ENCODE measurements at places on chromosomes 12 and 14.

- DNase-seq = no peak
Observed at GRCh38 chr14:78921856-78922255, 751.7 kb downstream of the NRXN3 start.

GRCh38 chr12:104551313-104551931, 94.7 kb downstream of the CHST11 start:
- no peak for DNase-seq

- DNase-seq = no peak
Observed at GRCh38 chr12:64501486-64501885, 49.6 kb downstream of the TBK1 start.

DNA sequence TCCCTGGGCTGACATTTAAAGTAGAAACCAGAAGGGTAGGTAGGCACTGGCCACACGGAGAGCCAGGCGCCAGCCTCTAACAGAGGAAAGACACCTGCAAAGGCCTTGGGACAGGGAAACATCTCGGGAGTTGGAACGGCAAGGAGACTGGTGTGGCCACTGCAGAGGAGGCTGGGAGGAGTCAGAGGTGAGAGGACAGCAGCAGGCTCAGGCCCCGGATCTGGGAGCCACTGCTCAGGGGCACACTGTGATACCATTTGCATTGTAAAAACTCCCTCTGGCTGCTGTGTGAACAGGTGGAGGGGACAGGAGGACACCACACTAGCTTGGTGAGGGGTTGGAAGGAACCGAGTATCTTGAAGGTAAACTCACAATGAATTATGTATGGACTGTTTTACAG, 2.7 kb downstream of the ANHX start:
- DNase-seq = no peak

GRCh38 chr12:51520576-51521325, 70.3 kb upstream of the SCN8A start:
- DNase-seq = peak; percentile 14

DNA sequence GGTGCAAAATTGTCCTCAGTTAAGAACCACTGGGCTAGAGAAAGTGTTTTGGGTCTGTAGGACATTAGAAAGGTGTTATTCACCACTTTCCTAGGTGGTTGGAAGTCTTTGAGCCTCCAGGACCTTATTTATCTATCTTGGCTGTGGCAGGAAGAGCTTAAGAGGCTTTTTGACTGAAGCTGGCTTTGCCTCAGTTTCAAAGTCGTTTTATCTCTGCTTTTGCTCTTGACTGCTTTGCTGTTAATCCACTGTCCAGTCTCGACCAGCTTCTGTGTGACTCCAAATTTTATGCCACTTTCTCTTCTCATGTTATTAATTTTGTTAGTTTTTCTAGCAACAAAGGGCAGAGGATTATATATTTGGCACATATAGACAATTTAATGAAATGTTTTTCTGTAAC, 60.3 kb downstream of the PPHLN1 start:
- DNase-seq = no peak

GRCh38 chr12:1053690-1054089, 62.7 kb downstream of the ERC1 start:
- no peak for DNase-seq

DNA sequence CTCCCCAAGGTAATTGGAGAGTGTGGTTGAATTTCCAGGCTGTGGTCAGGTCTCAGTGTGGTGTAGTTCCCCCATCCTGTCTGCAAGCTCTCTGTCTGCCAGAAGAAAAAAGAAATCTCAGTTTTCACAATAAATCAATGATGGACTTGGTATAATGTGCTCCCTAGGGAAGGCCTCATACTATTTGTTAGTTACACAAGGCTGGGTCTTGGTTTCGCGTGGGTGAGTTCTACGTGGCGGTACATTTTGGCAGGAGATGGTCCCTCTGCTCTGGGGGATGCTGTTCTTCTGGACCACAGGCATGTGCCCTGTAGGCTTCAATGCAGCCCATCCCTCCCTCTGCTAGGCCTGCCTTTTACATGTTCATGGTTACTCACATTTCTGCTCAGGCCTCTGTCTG, 206.4 kb upstream of the PELI2 start:
- no peak for DNase-seq

DNA sequence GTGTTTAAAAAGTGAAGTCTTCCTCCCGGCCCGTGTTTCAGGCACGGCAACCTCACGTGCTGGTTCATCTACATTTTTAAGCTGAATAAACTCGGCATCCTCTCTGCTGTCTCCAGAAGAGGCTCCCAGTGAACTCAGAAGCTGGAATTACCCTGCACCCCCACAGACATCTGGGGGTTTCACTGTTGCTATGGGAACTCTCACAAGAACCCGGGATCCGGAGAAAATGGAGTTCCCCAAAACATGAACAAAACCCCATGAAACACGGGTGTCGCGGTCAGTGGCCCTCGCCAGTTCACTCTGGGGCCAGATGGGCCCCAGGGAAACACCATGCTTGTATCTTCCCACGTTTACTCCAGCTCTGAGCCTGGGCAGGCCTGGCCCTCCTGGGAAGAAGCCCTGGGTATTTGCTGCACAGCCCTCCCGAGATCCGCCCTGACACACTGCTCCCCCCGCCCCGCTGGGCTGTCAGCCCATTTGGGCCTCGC, 143.7 kb downstream of the PIWIL1 start:
- DNase-seq = no peak

DNA sequence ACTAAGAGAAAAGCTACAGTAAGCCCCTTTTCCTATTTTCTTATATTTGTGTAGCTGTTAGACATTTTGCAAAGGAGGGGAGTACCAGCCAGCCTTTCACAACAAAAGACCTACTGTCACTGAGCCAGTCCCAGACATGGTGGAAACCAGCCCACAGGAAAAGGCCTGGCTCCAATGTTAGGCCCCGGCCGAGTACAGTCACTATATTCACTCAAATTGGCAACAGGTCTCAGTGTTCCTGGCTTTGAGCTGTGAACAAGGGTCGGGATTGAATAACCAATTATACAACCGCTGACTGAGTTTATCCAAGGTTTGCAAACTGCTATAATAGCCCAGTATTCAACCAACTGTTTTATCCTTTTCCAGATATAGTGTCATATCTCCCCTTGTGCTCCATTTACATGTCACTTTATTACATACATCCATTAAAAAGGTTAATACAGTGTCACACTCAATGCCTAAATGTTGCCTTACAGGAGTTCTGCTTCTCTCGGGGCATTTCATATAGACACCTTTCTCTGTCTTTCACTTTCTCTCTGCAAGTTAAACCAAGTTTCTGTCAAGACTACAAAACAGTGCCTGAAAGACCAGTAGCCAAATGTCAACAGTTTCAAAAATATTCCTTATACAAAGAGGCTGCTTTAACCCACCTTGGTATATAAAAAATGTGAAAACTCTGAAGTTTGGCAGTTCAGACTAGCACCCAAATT, 178.1 kb downstream of the SOX5 start:
- peak; percentile 9 for DNase-seq

- peak; percentile 13 for DNase-seq
Observed at GRCh38 chr12:70920251-70920851, at the start of gene PTPRR. TSS of gene PTPRR (minus strand) at chr12:70920738. CDS start at chr12:70920390, 348 bp downstream.

- no peak for DNase-seq
Observed at GRCh38 chr12:6387541-6387940, 3.6 kb downstream of the LTBR start.

Data from anterior cingulate cortex (tissue), 58 donors.